Cardiac muscle cell (in vitro differentiated cells and primary cell): ENCODE measurements at places on chromosomes 2 and 18. TPM values are rescaled to one million over a fixed set of nuclear protein-coding genes. Genes with fewer than 3 reads are reported as not detected.

DNA sequence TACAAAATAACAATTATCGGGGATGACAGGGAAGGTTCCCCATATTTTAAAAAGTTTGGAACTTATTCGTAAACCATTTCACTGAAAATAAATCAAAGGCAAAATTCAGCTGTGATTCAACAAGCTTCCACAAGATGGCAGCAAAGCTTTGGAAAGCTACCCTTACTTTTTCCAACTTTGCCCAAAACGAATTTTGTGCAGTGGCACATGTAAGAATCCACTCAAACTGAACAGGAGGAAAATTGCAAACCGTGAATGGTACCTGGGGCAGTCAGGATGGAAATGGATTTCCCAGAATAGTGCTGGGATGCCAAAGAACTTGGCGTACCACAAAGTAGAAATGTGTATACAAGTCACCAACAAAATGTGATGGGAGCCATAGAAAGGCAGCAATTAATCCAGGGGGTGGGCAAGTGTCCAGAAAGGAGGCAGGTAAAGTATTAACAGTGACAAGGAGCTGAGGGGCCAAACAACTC lies 10.7 kb downstream of the RPL31 start:
- H3K36me3 ChIP-seq, result peaks cover 24% of the 10 kb centered on the region
- no peak overlapping the region for H3K4me3 ChIP-seq
- H3K4me1 ChIP-seq, result no peaks in the 10 kb centered on the region
- H3K27me3 ChIP-seq, result no peaks in the 10 kb centered on the region
- peak; percentile 59 for DNase-seq
- H3K27ac ChIP-seq, result no peak overlapping the region

- H3K4me3 ChIP-seq, result no peak overlapping the region
- no peaks in the 10 kb centered on the region for H3K27me3 ChIP-seq
- H3K4me1 ChIP-seq, result peaks cover 5% of the 10 kb centered on the region
- H3K36me3 ChIP-seq, result no peaks in the 10 kb centered on the region
Measured at GRCh38 chr2:234502285-234502918, 5.5 kb upstream of the ARL4C start.

GRCh38 chr2:155844461-155844860 lies 488.1 kb downstream of the NR4A2 start:
- no peaks in the 10 kb centered on the region for H3K27me3 ChIP-seq
- H3K4me1 ChIP-seq, result no peaks in the 10 kb centered on the region
- no peak for DNase-seq
- no peaks in the 10 kb centered on the region for H3K36me3 ChIP-seq

DNA sequence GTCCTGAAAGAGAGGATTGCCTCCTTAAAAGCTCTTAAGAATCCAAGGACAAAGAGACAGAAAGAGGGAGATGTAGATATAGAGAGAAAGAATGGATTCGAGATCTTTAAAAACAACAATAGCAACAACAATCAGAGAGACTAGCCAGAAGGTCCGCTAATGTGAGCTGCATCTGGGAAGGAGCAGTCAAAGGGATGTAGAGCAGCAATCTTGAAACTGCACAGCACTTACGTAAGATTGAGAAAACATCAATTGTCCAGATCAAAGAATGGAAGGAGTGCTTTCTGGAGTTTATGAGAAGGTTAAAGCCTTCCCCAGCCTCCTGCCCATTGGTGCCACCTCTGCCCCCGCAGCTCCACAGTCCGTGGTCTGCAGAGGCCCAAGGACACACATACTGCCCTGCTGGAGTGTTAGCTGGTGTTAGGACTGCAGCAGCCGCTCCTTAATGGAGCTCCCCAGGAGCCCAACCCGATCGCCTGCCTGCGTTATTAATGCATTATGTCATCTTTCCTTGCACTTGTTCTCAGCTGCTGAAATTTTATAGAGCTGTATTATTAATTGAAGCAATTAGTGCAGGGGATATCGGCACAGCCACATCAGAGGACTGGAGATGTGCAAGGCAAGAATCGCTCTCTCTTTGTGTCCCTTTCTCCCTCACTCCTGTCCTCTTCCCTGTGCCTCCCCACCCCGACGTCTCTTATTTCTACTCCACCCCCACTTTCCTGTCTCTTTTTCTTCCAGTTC lies 94.2 kb upstream of the STPG4 start:
- no peak for DNase-seq
- peaks cover 4% of the 10 kb centered on the region for H3K4me1 ChIP-seq
- H3K27ac ChIP-seq, result no peak overlapping the region
- H3K4me3 ChIP-seq, result no peak overlapping the region

DNA sequence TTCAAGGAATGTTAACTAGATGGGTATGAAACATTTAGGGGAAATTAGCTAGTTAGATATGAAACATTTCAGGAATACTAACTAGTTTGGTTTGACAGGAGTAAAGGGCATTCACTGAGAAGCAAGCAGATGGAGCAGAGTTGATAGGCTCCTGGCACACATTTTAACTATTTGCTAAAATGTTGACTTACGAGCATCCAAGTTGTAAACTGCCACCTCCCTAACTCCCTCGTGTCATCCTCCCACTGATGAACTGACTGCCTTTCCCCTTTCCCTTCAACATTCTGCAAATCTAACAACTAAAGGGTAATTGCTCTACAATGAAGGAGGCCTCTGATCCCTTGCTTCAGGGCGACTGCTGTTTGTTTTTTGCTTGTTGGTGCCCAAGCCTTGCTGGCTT lies 580.4 kb upstream of the FAM98A start:
- H3K27ac ChIP-seq, result no peak overlapping the region

DNA sequence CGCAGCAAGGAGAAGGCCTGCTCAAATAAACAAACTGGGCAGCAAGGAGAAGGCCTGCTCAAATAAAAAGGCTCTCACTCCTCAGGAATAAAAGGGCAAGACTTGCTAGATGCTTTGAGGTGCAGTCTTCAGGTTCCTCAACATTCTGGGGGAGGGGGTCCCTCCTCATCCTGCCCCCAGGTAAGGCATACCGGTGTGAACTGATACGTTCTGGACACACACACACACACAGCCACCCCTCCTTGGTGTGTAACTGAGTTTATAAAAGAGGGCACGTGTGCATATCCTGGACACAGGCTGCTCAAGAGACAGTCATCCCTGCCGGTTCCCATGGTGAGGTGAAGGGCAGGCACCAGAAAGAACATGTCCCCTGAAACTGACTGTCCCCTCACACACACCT lies 4.5 kb downstream of the TEX261 start:
- H3K36me3 ChIP-seq, result peaks cover 10% of the 10 kb centered on the region
- no peak overlapping the region for H3K27ac ChIP-seq
- DNase-seq, result no peak
- no peak overlapping the region for H3K4me3 ChIP-seq
- H3K4me1 ChIP-seq, result peaks cover 2% of the 10 kb centered on the region

DNA sequence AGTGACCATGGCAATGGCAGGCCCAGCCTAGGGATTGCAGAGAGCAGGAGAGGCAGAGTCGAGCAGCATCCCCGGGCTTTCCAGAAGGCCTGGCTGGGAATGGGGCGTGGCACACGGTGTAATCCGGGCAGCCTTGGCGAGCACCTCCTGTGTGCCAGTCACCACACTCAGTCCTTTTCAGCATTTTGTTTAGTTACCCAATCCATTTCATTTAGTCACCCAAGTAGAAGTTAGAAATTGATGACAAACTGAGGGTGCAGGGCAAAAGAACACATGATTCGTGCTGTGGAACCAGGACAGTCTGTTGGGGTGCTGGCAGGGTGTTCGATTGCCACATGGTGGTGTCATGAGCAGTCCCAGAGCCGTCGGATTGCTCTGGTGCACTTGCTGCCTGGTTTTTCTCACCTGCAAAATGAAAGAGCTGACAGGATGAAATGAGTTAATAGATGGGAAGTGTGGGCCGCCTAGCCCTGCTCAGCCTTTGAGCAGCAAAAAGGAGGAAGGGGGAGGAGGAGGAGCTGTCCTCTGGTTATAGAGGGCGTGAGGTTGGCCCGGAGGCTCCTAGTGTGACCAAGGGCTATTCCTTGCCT lies 299.4 kb downstream of the AGAP1 start:
- H3K36me3 ChIP-seq, result no peaks in the 10 kb centered on the region
- DNase-seq, result peak; percentile 86

DNA sequence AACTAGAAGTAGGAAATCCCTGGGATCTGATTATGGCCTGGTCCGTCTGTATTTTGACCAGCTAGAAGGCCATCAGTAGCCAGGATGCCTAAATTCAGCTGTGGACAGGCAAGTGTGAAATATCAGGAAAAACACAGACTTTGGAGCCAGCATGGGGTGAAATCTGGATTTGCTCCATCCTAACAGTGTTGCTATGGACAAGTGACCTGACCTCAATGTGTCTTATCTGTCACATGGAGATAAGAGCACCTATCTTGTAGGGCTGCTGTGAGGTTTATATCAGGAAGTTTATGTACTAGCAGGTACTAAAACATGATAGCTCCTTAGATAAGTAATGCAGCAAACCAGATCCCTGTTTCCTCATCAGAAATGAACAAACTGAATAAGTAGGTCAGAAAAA lies 460.4 kb downstream of the STK39 start:
- no peak for DNase-seq
- no peaks in the 10 kb centered on the region for H3K27me3 ChIP-seq
- no peak overlapping the region for H3K27ac ChIP-seq
- peaks cover 28% of the 10 kb centered on the region for H3K4me1 ChIP-seq

GRCh38 chr2:159290289-159290907 lies 3.9 kb upstream of the WDSUB1 start:
- H3K4me1 ChIP-seq, result peaks cover 18% of the 10 kb centered on the region
- no peaks in the 10 kb centered on the region for H3K27me3 ChIP-seq
- DNase-seq, result peak; percentile 18
- H3K27ac ChIP-seq, result no peak overlapping the region

DNA sequence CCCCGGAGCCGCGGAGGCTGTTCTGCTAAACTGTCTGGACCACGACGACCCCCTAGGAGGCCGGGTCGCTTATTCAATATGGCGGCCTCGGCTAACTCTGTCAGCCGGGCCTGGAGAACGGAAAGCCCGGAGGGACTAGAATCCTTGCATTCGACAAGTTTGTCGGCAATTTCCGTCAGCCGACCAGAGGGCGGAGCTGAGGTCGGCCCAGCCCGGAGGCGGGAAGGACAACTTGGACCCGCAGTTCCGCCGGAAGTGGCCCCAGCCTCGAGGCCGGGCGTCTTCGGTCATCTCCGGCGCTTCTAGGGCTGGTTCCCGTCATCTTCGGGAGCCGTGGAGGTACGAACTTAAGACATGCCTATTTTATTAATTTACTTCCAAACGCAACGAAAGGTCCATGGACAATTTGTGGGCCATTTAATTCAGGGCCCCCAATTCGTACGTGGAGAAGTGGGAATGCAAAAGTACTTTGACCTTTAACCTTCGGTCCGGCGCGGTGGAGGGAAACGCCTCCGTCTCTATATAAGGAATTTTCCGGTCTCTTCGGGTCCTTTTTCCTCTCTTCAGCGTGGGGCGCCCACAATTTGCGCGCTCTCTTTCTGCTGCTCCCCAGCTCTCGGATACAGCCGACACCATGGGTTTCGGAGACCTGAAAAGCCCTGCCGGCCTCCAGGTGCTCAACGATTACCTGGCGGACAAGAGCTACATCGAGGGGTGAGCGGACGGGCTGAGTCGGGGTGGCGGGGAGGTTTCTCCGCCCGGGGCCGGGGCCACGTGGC lies at the start of the genes EEF1B2 and NDUFS1:
TSS of gene EEF1B2 (plus strand) at position 550 of the 779 bp plus-strand sequence. CDS start at position 635, 85 bp downstream.
TSS of gene NDUFS1 (minus strand) at position 99 of the 779 bp plus-strand sequence. CDS start 5,766 bp downstream, outside the sequence.
- peaks cover 33% of the 10 kb centered on the region for H3K36me3 ChIP-seq
- no peaks in the 10 kb centered on the region for H3K27me3 ChIP-seq
- peaks cover 8% of the 10 kb centered on the region for H3K4me1 ChIP-seq
- DNase-seq, result peak; percentile 99

DNA sequence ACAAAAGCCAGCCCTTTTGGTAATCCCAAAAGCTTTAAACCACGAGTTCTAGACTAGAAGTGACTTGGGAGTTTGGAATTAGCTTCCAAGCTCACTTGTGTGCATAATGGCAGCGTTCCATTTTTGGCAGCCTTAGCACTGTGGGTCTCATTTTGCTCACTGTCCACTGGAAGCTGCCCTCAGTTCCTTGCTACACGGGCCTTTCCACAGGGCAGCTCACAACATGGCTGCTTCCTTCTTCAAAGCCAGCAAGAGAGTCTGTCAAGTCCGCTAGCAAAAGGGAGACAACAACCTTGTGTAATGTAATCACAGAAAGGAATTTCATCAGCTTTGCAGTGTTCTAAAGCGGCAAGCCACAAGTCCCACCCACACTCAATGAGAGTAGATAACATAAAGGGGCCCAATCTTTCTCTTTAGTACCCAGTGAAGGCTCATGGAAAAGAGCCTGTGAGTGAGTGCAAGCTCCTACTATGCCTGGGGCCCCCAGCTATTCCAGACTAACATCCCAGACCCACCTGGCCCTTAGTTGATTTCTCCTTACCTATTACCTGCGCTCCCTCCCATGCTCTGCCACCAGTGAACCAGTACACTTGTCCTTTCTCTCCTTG lies 239.7 kb upstream of the FBXO11 start:
- peaks cover 10% of the 10 kb centered on the region for H3K4me1 ChIP-seq
- no peaks in the 10 kb centered on the region for H3K36me3 ChIP-seq
- peak overlapping the region; percentile 84 for H3K27ac ChIP-seq
- no peak overlapping the region for H3K4me3 ChIP-seq
- no peaks in the 10 kb centered on the region for H3K27me3 ChIP-seq
- DNase-seq, result peak; percentile 93

DNA sequence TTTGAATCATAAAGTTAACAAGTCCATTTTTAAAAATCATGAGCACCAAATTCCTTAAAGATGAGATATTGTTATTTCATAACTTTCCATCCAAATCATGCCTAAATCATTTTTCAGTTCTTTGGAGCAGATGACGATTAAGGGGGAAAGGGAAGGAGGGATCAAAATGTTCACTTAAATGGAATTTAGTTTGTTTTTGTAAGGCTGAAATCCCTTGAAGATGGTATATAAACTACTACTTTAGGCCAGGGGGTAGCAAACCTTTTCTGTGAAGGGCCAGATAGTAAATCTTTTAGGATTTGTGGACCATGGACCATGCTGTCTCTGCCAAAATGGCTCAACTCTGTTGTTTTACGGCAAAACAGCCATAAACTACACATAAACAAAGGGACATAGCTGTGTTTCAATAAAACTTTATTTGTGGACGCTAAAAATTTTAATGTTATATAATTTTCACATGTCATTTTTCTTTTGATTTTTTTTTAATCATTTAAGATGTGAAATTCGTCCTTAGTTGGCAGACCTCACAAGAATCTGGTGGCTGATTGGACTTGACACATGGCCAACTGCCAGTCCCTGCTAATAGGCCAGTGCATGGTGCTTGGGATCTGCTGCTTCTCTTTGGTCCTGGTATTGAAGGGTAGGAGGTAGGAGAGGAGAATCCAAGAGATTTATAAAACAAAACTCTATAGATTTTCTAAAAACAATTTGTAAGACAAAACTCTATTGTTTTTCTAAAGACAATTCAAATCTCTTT lies 52.0 kb upstream of the RTN4 start:
- H3K4me1 ChIP-seq, result peaks cover 16% of the 10 kb centered on the region
- H3K36me3 ChIP-seq, result no peaks in the 10 kb centered on the region
- H3K27me3 ChIP-seq, result no peaks in the 10 kb centered on the region
- no peak for DNase-seq

RESP18 gene
- total RNA-seq, result not detected in 2 replicates

PSTPIP2 gene
- 4.6 and 4.9 TPM in 2 replicates for total RNA-seq

TRIB2 gene
- total RNA-seq, result 68.4 and 73.2 TPM in 2 replicates

CHST9 gene
- 0.04 and 0.36 TPM in 2 replicates for total RNA-seq

PSMG2 gene
- total RNA-seq, result 47.2 and 70.3 TPM in 2 replicates

SLC39A6 gene
- 24.1 and 35.0 TPM in 2 replicates for total RNA-seq

ASB18 gene
- 0.07 TPM in 1 of 2 replicates, not detected in the other for total RNA-seq

MITD1 gene
- 14.4 and 25.1 TPM in 2 replicates for total RNA-seq
